ENCODE measurements at places on chromosomes 5 and 9.

DNA sequence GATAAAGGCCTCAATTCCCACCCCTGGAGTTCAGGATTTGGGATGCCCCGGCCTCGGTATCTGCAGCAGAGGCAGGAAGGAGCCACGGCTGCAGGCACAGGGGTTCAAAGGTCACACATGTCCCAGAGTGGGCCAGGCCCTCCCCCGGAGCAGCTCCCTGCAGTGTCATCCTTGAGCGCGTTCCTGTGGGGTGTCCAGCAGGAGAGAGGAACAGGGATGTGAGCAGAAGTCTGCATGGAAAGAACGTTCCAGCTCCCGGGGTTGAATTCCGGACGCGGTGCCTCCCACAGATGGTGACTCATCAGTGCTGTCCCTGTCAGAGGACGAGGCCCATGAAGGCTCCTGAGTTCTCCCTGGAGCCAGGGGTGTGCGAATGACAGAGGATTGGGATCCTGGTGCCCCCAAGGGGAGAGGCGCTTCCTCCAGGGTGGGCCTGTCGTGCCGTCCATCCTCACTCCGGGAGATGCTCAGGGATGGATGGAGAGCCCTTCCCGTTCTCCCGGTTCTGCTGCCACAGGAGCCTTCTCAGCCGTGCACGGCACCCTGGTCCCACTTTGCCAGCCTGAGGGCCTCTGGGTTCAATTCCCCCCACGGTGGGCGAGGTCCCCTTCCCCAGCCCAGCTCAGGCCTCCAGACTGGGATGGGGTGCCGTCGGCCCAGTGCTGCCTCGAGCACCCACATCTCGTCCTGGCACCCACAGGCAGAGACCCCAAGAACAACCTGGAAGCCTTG, 3.1 kb downstream of the LCN1 start:
- no peak for DNase-seq

- no peak for DNase-seq
Measured at GRCh38 chr9:92965759-92966517, 18.6 kb downstream of the FGD3 start.

DNA sequence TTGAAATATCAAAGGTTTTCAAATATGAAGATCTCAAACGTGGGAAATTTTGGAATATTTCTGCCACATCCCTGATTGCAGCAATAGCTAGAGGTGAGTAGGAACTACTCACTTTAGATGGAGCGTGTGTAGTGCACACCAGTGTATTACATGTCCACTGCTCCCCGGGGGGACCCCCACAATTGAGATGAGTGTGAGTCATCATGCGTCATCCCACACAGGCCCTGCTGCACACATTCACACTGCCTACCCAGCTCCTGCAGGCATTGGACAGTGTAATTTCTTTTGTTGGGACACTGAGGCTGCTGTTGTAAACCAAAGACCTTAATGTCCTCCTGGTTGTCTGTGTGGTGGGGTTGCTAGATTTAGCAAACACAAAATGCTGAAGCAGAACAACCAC, 280.0 kb downstream of the GAS1 start:
- DNase-seq = no peak

DNA sequence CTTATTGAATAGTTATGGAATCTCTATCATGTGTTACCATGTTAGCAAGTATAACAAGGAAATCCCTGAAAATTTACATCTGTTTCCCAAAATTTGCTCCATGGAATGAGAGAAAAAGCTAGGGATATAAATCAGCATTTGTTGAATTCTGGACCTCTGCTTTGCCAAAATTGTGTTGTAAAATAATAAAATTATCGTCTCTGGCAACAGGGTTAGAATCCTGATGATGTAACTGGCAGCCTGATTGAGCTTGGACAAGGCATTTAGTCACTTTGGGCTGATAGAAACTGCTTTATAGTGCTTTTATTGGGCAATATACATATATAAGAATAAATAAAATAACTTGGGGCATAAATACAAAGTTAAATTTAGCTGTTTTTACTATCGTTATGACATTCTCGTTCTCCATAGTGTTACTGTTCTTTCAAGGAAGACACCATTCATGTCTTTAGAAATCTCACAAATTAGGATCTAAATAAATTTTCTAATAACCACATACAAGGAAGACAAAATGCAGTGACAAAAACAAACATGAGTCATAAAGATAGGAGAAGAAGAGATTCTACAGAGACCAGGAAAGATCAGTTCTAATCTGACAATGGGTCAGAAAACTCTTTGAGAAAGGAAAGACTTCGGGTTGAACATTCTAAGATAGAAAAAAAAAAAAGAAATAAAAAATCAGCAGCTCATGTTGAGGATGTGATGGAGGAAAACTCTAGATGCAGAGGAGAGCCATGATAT, 145.0 kb upstream of the CDH10 start:
- no peak for DNase-seq

DNA sequence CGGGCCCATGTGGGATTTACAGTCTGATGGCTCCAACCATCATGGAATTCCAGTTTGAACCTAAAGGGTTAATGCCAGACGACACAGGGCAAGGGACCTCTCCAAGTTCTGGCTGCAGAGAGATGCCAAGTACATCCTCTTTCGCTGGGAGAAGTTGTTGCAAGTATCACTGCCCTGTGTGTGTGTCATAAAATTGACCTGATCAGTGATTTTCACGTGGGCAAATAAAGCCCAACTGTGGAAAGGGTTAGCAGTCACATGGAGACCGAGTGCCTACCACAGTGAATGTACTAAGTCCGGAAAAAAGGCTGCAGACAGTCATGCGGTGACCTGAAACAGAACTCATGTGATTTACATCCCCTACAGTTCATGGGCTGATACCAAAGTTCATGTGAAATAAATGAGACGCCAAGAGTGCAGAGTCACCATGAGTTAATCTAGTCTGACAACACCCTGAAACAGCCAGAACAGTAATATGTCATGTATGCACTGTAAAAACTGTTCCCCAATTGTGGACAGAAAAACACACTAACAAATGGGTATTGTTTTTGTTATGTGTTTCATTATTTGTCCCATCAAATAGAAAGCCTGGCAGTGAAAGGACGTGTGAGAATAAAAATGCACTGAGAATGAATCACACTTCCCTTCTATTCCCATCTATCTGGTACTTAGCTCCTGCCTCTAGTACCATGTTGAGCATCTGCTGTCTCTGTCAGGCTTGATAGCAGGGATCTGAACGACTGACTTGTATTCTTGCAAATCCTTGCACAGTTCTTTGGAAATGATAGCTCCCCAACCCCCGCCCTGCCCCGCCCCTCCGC, 115.7 kb downstream of the SUSD1 start:
- DNase-seq = no peak

DNA sequence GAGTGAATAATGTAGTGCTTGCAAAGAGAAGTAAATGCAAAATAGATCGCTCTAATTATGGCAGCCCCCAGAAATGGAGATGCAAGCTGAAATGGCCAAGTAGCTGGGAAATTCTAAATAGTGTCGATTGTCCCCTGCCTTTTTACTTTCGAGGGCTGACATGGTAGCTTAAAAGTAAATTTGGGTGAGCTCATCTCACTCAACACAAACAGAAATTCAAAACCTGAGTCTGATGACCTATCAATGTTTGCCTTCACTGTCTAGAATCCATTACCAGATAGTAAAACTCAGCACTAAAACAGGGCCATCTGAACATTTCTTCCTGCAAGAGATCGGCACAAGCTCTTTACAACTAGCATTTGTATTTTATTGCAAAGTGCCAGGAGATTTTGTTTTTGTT, 7.0 kb upstream of the LHX2 start:
- DNase-seq = no peak

DNA sequence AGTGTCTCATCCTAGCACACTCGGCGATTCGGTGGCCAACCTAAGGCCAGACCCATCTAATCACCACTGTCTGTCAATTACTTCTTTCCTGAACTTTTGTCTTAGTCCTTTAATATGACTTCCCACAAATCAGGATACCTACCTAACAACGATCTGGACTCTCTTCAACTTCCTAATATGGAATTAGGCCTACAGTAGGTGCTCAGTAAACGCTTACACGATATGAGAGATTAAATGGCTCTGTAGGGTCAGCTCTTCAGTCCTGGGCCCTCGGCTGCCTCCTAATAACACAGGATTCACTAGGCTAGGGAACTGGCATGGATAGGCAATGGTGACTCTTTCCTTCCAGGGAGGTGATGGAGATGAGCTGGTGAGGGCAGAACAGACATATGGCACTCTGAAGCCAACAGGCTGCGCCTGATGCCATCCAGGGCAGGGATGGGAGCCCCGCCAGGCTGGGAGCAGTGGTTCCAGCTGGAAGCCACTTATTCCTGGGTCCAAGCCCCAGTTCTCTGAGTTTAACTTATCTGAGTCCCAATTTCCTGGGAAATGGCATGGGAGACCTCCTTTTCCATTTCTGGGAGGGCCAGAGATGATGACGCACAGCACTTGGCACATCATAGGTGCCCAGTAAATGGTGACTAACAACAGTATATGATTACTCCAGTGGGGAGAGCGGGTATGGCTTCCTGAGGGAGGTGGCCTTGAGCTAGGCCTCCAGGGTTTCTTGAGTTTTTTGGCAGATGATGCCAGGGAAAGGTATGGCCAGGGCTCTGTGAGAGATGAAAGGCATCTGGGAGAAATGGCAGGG, 7.3 kb downstream of the PDGFRB start:
- DNase-seq = no peak

DNA sequence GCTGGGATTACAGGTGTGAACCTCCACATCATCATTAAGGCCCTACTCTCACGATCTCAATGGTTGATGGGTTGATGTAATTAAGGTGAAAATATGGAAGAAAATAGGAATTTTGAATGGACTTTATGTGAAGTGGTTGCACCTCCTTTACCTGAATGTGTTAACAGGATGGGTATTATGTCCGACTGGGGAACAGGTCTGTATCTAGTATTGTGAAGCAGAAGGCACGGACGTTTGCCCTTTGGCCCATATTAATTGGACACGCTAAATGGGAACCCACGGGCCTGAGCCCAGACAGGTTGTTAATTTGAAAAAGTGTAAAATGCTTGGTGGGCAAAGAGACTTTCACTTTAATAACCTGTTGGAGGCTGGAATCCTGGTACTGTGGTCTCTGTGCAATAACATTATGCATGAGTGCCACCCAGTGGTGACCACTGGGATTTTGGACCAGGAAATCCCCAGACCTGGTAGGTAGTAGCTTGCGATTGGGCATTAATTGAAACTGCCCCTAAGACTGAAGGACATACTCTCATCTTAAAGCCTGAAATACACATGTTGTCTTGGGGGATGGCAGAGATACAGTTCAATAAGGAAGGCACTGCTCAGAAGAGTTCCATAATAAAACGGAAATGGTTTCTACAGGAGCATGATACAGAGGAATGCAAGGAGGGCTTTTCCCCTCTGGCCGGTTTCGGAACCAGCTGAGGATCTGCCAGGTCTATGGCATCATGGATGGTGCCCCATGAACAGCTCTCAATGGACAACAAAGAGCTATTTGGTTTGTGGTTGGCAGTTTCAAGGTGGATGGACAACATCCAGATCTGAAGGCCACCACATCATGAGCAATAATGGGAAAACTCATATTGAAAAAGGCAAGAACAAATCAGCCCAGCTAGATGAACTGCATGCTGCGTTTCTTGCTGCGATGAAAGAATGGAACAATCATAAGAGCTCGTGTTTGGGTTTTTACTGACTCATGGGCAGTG, 26.2 kb upstream of the BICD2 start:
- peak; percentile 72 for DNase-seq

- no peak for DNase-seq
Measured at GRCh38 chr9:97388721-97389238, 23.1 kb upstream of the TDRD7 start.

DNA sequence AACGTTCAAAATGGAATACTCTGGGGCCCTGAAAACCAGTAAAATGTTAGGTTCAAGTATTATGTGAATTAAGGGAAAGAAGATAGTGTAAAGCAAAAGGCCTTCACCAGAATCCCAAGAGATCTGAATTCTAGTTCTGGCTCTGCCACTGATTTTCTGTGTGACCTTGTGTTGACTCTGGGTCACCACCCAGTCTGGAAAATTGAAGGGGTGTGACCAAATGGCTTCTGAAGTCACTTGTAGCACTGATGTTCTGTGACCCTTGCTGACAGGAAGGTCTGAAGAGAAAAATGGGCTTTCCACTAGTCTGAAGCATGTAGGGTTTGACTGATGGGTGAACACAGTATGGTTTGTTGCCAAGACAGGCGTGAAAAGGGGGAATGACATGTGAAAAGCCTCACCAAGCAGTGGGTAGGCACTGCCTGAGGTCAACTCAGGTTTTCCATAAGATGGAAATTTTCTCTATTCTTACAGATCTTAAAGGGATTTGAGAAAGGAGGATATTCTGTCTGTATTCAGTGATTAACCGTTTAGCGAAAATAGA, 33.1 kb downstream of the ANP32B start:
- DNase-seq = no peak

GRCh38 chr5:155676967-155677366, 650.0 kb upstream of the SGCD start:
- DNase-seq = no peak

- no peak for DNase-seq
Measured at GRCh38 chr5:1343931-1344901, 683 bp downstream of the CLPTM1L start.

DNA sequence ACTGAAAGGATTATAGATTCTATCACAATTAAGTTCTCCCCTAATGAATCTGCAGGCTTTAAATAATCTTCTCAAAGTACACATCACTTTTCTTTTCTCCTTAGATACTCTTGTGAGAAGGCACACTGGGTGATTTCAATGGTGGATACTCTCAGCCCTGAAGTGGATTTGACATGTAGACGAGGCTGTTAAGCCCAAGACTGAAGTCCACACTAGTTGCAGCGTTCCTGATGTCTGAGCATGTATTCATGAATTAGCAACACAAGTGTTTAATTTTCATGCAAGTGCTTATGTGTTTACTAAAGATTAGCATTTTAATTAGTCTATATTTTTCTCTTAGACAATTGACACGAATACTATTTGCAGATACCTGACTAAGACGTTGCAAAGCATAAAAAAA, 218.9 kb downstream of the TMEM161B start:
- DNase-seq = no peak

- DNase-seq = no peak
Measured at GRCh38 chr5:82004511-82004910, 32.7 kb downstream of the ATG10 start.

DNA sequence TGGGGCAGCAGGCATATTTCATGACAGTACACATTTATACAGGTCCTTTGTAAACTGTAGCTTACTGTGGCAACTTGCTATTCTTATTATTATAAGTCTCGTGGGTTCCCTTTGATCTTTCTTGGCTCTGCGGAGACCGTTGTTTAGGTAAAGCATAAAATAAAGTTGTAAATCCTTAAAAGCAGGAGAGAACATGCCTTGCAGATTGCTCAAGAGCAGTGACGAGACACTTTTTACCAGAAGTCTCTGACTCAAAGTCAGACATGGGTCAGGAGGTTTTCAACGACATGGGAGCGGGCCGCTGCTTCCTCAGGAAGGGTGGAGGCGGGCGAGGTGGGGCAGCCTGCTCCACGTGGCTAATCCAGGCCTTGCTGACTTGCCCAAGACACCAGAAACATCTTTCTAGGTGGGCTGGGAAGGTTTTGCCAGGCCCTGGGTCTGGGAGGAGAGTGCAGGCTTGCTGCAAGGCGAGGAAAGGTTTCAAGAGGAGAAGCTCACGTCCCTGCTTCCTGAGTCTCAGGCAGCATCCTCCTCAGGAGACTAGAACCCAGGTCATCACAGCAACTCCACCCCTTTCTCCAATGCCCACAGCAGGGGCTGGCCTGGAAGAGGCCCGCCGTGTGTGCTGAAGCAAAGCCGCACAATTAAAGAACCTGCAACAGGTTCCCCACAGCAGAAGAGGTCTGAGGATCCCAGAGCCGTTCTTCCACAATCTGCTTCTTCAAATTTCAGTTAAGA, 6.5 kb downstream of the TBC1D2 start:
- DNase-seq = no peak

GRCh38 chr5:105380126-105380525, 1817.5 kb upstream of the NUDT12 start:
- no peak for DNase-seq

- no peak for DNase-seq
Measured at GRCh38 chr5:76836585-76836984, 13.2 kb upstream of the S100Z start.
